ENCODE measurements at places on chromosomes 16 and 17.

- DNase-seq = no peak
Measured at GRCh38 chr17:76540381-76541300, 797 bp downstream of the PRCD start.

- DNase-seq = peak; percentile 41
Measured at GRCh38 chr16:31382485-31383161, 10.5 kb upstream of the ITGAD start.

DNA sequence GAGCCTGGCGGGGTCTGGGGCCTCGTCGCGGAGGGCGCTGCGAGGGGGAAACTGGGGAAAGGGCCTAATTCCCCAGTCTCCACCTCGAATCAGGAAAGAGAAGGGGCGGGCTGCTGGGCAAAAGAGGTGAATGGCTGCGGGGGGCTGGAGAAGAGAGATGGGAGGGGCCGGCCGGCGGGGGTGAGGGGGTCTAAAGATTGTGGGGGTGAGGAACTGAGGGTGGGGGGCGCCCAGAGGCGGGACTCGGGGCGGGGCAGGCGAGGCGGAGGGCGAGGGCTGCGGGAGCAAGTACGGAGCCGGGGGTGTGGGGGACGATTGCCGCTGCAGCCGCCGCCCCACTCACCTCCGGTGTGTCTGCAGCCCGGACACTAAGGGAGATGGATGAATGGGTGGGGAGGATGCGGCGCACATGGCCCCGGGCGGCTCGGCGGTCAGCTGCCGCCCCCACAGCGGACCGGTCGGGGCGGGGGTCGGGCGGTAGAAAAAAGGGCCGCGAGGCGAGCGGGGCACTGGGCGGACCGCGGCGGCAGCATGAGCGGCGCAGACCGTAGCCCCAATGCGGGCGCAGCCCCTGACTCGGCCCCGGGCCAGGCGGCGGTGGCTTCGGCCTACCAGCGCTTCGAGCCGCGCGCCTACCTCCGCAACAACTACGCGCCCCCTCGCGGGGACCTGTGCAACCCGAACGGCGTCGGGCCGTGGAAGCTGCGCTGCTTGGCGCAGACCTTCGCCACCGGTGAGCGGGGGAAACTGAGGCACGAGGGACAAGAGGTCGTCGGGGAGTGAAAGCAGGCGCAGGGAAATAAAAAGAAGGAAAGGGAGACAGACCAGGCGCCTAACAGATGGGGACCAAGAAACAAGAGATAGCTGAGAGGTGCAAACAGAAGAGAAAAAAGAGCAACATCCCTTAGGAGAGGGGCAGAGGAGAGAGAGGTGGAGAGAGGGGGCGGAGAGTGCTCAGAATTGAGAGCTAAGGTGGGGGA, at the start of gene PNMT:
TSS of gene PNMT (plus strand) at position 509 of the 980 bp plus-strand sequence. CDS start at position 532, 23 bp downstream.
- DNase-seq = peak; percentile 63

GRCh38 chr17:4854111-4854681, 21.1 kb downstream of the MINK1 start:
- DNase-seq = no peak

GRCh38 chr17:42438600-42439567, 15.8 kb upstream of the CAVIN1 start:
- DNase-seq = no peak

DNA sequence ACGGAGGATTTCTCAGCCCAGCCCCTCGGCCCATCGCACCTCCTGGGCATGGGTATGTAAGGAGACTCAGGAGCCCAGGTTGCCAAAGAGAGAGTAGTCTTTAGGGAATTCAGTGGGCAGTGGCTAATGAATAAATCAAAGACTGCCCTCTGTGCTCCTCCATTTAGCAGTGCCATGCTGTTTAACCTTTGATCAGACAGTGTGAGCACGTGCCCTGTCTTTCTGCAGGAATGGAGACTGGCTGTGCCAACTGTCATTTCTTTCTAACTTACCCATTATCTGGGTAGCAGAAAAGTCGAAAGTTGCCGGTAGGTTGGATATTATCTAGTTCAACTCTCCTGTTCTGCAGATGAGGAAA, 62.4 kb downstream of the CDRT4 start:
- no peak for DNase-seq

DNA sequence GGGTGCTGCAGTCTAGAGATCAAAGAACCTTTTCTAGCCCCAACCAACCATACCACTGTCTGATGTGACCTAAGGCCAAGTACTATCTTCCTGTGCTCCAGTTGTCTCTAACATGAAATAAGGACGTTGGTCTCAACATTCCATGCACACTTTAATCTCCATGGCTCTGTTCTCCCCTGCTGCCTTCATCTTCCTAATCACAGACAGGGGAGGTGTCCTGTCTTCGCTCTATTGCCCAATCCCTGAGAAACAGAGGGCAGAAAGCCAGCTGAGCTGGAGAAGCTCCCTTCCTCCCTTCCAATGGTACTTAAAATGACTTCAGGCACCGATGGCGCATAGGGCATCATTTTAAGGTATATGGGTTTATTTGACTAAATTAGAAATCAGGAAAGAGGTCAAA, 148.9 kb upstream of the GNAO1 start:
- no peak for DNase-seq

GRCh38 chr16:90043526-90043925, 24.3 kb upstream of the DBNDD1 start:
- no peak for DNase-seq

GRCh38 chr17:5467416-5467815, 1.4 kb downstream of the DHX33 start:
- DNase-seq = no peak

DNA sequence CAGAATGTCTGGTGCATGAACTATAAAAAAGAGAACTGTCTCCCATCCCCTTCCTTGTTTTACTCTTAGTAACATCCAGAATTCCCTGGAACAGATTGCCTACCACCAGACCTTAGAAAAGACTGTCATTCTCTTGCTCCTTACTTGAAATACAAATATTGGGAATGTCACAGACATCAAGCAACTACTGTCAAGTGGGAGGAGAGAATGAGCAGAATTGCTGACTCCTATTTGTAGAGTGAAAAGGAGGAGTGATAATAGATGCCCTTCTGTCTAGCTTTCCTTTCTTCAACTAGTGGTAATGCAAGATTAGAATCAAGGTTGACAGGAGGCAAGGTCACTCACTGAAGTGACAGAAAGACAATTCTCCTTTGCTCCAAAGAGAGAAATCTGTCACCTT, 23.9 kb upstream of the NOL11 start:
- DNase-seq = no peak

DNA sequence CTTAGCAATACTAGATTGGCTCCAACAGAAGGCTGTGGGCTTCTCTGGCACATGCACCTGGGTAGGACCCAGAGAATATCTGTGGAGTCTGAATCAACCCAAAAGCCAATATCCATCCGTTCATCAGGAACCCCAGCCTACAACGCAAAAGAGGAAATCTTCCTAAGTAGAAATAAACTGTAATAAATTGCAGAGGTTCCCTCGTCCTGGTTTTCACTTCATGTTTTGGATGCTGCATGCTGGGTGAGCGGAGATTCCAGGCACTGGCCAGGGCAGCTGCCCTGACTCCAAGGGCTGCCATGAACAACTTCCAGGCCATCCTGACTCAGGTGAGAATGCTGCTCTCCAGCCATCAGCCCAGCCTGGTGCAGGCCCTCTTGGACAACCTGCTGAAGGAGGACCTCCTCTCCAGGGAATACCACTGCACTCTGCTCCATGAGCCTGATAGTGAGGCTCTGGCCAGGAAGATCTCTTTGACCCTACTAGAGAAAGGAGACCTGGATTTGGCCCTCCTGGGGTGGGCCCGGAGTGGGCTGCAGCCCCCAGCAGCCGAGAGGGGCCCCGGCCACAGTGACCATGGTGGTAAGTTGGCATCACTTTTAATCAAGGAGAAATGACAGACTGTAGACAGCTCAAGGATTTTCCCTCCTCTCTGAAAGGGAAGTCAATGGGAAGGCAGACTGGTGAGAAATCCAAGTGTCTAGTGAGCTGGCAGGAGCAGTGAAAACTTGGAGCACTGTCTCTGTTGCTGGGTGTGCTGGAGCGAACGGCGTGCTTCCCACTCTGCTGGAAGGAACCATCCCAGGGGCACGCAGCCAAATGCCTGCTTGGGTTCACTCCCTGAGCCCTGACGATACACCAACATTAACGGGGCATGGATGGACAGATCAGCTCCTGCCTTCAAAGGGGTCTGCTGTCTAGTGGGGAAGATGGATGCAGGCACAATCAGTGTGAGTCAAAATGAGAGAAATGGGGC, 10.7 kb upstream of the CIITA start:
- DNase-seq = no peak

- DNase-seq = no peak
Measured at GRCh38 chr16:894136-894535, 76.6 kb downstream of the LMF1 start.

DNA sequence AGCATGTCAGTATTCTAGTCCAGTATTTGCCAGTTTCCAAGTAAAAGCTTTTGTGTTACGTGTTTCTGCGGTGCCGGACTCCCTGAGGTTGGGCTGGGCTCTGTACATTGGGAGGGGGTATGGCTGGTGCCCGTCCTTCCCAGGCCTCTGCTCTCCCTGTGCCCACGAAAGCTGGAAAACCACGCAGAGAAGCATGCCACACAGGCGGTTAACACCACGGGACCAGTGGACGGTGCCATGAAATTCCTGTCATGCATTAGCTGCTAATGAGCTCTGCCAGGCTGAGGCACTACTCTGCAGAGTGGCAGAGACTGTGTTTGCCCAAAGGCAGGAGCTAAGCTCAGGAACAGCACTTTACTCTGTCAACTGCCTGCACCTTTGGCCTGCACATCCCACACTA, 8.1 kb downstream of the SMIM5 start:
- DNase-seq = no peak

- no peak for DNase-seq
Measured at GRCh38 chr17:17018021-17018441, 24.2 kb upstream of the MPRIP start.

- DNase-seq = no peak
Measured at GRCh38 chr17:46898364-46898763, 24.6 kb upstream of the GOSR2 start.

- DNase-seq = peak; percentile 5
Measured at GRCh38 chr16:62225675-62226074, 189.4 kb upstream of the CDH8 start.

DNA sequence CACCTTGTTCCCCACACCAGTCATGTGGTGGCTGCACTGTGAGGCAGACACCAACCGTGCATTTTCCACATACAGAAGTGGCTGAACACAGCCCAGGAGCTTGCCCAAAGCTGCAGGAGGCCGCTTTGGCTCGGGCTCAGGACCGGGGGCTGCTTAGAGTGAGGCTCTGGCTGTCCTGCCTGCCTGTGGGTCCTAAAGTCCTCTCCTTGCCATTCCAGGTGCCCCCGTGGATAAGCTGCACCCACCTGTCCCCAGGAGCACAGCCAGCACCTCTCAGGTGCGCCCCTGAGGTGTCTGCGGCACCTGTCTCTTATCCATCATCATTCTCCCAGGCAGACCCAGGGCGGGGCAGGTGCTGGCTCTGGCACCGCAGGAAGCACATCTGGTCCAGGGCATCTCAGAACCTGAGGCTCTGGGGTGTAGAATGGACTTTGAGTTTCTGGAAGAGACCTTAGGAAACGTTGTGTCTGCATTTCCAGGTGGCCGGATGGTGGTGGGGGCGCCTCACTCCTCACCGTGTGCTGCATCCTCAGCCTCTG, 180.5 kb upstream of the ZNF469 start:
- DNase-seq = no peak

DNA sequence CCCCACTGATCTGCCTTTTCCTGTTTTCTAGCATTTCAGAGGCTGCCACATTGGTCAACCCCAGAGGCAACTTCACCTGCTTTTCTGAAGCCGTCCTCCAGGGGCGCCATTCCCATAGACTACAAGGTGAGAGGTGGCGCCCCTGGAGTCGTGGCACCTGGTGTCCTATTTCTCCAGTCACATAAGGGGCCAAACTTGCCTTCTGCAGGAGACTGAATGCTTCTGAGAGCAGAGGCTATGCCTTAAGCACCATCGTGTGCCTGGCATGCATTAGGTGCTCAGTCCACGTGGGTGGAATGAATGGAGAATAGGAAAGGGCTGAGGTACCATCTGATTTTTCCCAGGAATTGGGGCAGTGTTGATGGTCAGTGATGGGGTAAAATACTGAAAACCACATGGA, 164.8 kb downstream of the HAPSTR1 start:
- no peak for DNase-seq

GRCh38 chr16:19574615-19575014, 19.1 kb downstream of the VPS35L start:
- no peak for DNase-seq

DNA sequence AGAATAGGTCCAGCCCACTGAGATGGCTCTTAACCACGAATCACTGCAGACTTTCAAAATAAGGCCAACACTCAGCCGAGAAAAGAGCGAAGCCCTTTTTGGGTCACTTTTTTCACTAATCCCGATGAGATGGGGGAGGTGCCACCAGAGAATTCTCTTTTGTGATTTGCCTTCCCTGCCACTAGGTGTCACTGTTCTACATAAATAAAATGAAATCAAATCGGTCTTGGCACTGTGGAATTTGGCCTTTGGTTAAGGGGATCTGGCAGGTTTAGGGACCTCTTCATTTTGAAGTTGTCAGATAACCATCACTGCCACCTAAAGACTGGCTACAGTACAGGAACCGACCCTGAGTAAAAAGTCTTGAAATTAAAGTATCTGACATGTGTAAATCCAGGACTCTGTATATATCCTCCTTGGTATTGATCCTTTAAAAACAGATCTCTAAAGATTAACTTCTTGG, 147.0 kb downstream of the HS3ST4 start:
- no peak for DNase-seq

- DNase-seq = no peak
Measured at GRCh38 chr16:19588661-19589060, 33.2 kb downstream of the VPS35L start.

DNA sequence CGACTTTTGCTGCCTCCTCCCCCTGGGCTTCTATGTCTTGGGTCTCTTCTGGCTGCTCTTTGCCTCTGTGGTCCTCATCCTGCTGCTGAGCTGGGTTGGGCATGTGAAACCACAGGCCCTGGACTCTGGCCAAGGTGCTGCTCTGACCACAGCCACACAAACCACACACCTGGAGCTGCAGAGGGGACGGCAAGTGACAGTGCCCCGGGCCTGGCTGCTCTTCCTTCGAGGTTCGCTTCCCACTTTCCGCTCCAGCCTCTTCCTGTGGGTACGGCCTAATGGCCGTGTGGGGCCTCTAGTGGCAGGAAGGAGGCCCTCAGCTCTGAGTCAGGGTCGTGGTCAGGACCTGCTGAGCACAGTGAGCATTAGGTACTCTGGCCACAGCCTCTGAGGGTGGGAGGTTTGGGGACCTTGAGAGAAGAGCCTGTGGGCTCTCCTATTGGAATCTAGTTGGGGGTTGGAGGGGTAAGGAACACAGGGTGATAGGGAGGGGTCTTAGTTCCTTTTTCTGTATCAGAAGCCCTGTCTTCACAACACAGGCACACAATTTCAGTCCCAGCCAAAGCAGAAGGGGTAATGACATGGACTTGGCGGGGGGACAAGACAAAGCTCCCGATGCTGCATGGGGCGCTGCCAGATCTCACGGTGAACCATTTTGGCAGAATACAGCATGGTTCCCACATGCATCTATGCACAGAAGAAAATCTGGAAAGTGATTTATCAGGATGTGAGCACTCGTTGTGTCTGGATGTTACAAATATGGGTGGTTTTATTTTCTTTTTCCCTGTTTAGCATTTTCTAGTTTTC, 2.3 kb downstream of the GP1BA start:
- DNase-seq = no peak

GRCh38 chr16:30063278-30063892, 2.2 kb upstream of the ALDOA start:
- no peak for DNase-seq

- no peak for DNase-seq
Measured at GRCh38 chr16:88805340-88805715, 1.7 kb downstream of the CDT1 start.

GRCh38 chr16:76121636-76122035, 155.6 kb upstream of the CNTNAP4 start:
- no peak for DNase-seq

All from T-helper 17 cell (primary cell).